ENCODE measurements at places on chromosomes 13 and 19.
A peak's percentile ranks its signal among the peaks of the same experiment; 100 is the strongest.

DNA sequence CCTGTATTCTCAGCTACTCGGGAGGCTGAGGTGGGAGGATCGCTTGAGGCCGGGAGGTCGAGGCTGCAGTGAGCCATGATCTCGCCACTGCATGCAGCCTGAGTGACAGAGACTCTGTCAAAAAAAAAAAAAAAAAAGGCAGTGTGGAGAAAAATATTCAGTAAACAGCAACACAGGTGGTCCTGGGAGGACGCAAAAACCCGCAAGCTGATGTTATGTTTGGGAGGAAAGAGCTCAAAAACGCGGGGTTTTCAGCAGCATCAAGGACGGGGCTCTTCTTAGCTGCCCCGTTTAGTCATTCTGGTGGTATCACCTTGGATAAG is 599 bp upstream of the ZNF784 start:
- DNase-seq, result no peak

GRCh38 chr13:105084931-105085330 is 1450.5 kb downstream of the EFNB2 start:
- no peak for DNase-seq

- DNase-seq, result no peak
These were observed 261 bp downstream of the FARP1 start for GRCh38 chr13:98143157-98143553.

GRCh38 chr19:16022681-16023080 is 53.6 kb upstream of the TPM4 start:
- no peak for DNase-seq

DNA sequence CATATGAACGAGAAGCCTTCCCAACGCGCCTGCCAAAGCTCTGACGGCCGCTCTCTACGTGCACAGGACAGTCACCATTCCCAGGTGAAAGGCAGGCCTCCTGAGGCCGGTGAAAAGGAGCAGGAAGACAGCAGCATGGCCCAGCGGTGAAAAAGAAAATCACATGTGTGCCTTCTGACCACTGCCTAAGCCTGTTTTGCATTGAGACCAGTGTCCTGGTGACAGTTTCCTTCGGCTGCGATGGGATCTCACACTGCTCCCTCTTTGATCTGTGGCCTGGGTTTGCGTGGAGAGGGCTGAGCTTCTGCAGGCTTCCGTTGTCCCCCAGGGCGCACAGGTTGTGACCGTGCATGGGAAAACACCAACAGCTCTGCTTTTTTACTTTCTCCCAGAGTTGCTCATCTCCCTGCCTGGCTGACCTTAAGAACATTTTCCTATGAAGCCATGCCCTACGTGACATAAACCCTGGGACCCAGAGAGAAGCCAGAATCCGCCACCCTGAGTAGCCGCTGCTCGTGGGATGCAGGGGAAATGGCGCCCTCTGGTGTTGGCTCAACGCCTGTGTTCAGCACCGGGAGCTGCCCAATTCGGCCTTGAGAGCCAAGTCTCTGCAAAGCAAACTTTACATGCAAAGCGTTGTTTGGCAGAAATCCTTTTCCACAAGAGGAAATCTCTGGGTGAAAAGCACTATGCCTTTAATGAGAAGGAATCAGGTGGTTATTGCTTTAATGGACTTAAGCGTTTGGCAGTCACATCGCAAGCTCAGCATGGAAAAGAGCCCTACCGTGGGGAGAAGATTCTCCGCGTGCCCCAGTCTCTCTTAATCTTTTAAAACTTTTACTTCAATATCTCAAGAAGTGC is 112.2 kb upstream of the GPR12 start:
- DNase-seq, result peak; percentile 91

GRCh38 chr13:64551755-64552154 is 2678.4 kb downstream of the PCDH9 start:
- DNase-seq, result no peak

DNA sequence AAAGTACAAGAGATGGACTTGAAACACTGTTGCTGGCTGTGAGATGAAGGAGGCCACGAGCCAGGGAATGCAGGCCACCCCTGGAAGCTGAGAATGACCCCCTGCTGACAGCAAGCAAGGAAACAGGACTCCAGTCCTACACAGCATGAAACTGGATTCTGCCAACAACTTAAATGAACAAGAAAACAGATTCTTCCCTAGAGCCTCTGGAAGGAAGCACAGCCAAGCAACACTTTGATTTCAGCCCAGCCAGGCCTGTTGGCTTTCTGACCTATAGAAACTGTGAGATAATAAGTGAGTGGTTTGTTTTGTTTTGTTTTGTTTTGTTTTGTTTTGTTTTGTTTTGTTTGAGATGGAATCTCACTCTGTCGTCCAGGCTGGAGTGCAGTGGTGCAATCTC is 105.3 kb upstream of the CACNA1A start:
- no peak for DNase-seq

GRCh38 chr19:41745756-41746155 is 9.6 kb upstream of the CEACAM6 start:
- DNase-seq, result no peak

DNA sequence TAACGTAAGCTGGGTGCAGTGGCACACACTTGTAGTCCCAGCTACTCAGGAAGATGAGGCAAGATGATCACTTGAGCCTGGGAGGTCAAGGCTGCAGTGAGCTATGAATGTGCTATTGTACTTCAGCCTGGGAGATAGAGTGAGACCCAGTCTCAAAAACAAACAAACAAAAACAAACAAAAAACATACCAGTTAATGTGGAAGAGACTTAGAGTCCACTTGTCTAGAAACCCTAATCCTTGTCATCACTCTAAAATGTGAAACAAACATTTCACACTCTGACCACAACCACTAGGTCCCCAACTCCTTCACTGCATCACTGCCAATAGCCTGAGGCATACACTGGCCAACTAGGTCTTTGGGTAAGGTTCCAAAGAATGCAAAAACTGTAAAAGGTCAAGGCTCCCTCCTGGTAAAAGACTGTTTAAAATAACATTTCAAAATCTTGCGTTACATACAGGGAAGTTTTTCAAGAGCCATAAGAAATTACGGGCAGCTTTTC is 28.6 kb upstream of the CYP2B6 start:
- no peak for DNase-seq

- no peak for DNase-seq
These were observed 10.3 kb downstream of the ACTN4 start for GRCh38 chr19:38657633-38658222.

All from WERI-Rb-1 (cell line).